ENCODE measurements at places on chromosomes 7 and 10.

DNA sequence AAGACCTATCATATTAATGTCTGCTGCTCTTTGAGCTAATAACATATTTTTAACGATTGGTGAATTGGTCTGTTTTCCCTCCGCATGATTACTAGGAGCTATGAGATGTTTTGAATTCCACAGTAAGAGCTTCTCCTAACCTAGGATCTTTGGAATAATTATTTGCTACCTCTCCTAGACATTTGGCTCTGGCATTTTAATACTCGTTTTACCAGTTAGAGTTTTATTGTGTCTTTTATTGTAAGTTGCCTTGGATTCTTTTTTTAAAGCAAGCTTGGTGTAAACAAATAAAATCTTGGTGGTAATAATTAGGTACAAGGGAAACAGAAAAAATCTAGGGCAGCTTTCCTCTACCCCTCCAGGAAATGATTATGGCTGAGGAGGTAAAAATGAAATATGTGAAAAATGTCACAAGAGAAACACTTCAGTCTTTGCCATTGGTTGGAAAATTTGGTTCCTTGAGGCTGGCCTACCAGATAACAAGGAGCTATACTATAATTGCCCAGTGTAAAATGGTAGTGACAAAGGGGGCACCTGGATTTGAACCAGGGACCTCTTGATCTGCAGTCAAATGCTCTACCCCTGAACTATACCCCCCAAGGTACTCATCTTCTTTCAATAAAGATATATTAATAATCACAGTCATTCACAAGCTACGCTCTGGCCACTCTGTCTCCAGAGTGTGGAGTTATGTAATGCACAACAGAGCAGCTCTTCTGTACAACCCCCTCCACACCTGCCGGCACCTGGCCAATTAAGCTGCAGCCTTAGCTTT is 85.4 kb downstream of the ZNF777 start:
- no peak for DNase-seq

GRCh38 chr10:121927318-121927840 is 452 bp downstream of the ATE1 start:
- no peak for DNase-seq

DNA sequence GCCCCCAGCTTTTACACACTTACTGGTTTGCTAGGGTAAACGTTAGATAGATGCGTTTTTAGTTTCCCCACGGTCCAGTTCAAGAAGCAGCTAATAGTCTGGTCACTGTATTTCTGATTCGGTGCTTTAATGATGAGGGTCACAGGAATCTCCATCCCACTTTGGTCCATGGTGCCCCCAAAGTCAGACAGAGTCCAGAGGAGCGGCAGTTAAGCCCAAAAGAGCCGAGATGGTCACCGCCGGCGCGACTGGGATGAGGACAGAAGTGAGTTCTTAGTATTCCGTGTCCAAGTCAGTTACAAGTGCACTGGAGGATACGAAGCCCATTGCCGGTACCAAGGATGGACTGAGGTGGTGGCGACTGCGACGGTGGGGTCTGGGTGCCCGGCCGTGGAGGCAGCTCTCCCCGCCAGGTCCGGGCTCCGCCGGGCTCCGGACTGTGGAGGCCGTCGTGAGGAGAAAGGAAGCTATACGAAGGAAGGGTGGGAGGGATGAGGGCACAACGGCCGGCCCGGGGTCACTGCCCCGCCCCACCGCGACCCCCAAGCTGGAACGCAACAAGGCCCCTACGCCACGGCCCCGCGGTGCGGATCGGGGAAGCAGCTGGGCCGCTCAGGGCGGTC is 663 bp downstream of the HERPUD2 start:
- DNase-seq = no peak

DNA sequence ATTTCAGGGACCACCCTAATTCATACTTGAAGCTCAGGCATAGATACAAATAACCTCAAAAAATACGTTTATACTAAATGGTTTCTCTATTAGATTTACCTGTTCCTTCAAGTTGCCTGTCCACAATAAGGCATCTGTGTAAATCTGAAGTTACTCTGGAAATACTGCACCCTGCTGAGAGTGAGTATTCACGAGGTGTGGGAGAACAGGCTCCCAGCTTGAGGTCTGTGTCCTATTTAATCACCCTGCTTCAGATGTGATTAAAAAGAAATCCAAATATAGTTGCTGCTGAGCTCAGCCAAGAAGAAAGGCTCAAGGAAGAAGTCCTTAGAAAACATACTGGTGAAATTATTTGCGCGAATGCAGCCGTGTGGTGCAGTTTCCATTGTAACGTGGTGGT is 136.8 kb downstream of the KLF6 start:
- DNase-seq = no peak

DNA sequence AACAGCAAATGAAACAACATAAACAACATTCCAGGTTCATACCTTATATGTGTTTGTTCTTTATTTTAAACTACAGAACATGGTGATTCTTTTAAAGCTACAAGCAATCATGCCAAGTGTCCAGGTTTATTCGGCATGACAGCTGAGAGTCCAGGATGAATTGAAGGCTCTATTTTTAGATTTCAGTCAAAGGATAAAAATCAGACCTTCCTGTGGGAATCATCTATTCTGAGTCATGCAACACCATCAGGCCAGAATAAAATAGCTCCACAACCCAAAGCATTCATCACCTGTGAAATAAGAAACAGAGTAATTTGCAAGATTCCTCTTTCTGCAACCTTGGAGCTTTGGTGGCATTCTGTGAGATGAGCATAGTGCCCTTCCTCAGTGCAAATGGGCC is 292.4 kb upstream of the MYO3A start:
- no peak for DNase-seq

GRCh38 chr10:78371136-78371535 is 337.5 kb downstream of the RPS24 start:
- DNase-seq = no peak

GRCh38 chr10:76675561-76675950 is 962.1 kb downstream of the KCNMA1 start:
- DNase-seq = no peak

- no peak for DNase-seq
Measured at GRCh38 chr7:105000927-105001336, 13.1 kb upstream of the KMT2E start.

Data from NCI-H1930 (cell line).